ENCODE measurements at places on chromosomes 13 and 19. TPM values are rescaled to one million over a fixed set of nuclear protein-coding genes. Genes with fewer than 3 reads are reported as not detected.

DNA sequence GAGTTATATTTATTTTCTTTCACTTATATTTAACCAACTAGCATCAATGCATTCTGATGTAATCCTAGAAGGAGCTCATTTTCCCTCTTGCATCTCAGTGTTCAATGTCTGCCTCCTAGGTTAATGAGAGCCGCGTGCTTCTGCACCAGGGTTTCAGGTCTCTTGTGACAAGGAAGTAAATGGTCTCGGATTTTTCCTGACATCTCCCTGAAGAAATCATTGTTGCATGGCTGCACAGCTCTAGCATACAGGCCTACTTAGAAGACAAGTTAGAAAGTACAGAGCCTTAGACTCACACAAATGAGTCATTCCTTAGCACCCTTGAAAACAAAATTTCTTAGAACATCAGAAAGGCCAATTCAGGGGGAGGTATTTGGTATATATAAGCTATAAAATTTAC is 57.2 kb upstream of the KLF12 start:
- H3K36me3 ChIP-seq: no peaks in the 10 kb centered on the region
- no peak overlapping the region for H3K27ac ChIP-seq
- no peak overlapping the region for H3K4me3 ChIP-seq

GRCh38 chr13:108220041-108220440 is 1.8 kb downstream of the ABHD13 start:
- H3K4me1 ChIP-seq: peaks cover 30% of the 10 kb centered on the region
- no peaks in the 10 kb centered on the region for H3K36me3 ChIP-seq
- no peaks in the 10 kb centered on the region for H3K27me3 ChIP-seq
- H3K27ac ChIP-seq: no peak overlapping the region

Gene SYT5
- total RNA-seq: 0.41 TPM

Gene ZNF468
- 11.6 TPM for total RNA-seq

Gene SIGLEC9
- 0.59 TPM for total RNA-seq

Data from CD4-positive, alpha-beta T cell (primary cell).